RPMI7951 (cell line): ENCODE measurements at places on chromosomes 1 and 21. TPM values are rescaled to one million over a fixed set of nuclear protein-coding genes. Genes with fewer than 3 reads are reported as not detected.

RNF207 gene
- 4.9 and 5.0 TPM in 2 replicates for total RNA-seq

DNA sequence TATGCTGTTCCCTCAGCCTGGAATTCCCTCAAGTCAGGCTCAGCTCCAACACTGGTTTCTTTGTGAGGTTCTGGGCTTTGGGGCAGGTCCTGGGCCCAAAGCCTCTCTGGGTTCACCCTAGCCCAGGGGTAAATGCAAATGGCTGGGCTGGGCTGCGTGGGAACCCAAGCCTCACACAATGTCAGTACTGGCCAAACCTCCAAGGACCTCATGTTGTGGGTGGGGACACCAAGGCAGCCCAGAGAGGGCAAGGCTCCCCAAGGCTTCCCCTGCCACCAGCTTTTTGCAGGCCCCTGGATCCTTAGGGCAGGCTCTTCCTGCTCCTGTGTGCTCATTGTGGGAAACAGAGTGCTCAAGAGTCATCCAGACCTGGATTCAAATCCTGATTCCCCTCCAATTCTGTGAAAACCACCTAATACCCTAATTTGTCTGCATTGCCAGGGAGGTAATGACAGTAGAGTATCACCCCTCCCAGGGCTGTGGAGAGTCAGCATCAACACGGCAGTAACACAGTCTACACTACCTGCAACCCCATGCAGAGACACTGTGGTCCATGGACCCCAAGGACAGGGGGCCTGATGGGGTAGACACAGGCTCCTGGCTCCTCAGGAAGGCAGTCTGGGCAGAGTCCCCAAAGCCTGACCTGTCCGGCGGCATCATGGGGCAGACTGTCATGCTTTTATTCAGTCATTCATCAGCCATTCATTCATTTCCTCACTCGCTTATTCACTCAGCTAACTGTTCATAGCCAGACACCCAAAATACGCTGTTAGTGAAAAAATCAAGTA lies 85.7 kb downstream of the DMRTB1 start:
- no peak for DNase-seq

DNA sequence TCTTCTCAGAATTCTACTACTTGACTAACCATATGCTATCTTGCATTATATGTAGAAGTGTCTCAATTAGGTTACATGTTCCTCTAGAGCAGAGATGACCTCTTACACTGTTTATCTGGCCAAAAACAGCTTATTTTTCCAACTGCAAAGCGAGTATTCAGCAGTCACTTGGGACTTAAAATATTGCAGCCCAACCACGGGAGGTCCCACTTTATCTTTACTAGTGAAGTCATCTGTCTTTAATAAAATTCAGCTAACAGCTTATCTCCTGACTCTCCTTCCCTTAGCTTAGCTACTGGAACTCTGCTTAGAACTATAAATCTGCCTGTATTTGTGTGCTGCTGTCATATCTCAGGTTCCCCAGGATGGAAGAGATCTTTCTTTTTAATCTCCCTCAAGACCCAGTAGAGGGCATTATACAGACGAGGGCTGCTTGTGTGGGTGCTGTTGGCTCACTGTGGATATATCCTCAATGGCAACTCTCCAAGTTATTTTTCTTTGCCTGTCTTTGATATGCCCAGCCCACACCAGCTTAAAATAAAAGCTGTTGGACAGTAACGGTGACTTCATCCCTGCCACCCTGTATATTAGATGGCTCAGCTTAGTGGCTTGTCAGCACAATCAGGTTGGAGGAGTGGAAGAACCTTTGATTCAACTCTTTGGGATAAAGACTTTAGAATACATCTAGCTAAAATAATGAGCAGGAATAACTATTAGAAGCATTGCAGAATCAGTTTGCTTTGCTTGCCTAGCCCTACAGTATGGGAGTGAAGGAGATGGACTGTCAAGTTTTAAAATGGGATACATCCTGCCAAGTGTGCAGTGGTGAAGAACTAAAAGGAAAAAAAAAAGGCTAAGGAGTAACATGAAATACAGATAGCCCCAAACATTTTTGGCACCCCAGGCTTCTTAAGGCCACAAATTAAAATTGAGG lies 9.6 kb downstream of the ENSA start:
- DNase-seq: peak; percentile 77

DNA sequence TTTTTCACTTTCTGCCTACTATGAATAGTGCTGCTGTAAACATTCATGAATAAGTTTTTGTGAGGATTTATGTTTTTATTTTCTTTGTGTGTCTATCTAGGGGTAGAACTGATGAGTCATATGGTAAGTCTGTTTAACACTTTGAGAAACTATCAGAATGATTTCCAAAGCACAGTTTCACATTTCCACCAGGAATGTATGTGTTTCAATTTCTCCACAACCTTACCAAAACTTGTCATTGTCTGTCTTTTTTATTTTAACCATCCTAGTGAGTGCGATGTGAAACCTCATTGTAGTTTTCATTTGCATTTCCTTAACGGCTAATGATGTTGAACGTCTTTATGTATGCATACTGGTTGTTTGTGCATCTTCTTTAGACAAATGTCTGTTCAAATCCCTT lies 23.5 kb downstream of the RNASEL start:
- DNase-seq: no peak

GRCh38 chr21:36169470-36170128 lies 13.0 kb downstream of the DOP1B start:
- DNase-seq: no peak

DNA sequence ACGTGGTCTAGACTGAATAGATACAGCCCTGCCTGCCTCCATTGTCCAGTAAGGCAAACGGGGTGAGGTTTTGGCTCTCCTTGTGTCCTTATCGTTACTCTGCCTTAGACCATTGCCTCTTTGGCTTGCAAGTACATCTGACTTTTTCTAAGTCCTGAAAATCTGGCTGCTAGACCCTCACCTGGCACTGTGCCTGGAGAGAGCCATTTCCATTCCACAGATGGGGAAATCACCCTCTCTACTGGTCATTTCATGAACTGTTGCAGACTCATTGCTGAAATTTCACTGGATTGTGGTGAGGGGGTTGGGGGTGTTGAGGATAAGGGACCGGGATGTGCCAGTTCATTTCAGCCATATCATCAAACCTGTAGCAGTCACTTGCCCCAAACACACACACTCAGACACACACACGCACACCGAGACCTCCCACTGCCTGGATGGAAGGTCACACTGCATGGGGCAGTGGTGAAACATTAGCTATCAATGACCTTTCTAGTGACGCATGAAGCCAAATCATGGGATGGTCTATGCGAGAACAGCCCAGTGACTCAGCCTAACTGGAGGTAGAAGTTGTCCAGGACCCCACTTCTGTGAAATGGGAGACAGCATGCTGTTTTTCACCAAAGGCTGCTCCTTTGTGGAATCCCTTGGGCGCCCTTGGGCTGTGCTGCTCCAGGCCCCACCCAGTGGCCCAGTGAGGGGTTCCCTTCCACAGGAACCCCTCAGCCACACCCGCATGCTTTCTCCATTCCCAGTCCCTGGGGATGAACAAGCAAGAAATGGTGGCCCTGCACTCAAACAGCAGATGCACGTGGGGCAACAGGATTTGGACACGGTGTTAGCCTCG lies 34.9 kb upstream of the VASH2 start:
- no peak for DNase-seq

DNA sequence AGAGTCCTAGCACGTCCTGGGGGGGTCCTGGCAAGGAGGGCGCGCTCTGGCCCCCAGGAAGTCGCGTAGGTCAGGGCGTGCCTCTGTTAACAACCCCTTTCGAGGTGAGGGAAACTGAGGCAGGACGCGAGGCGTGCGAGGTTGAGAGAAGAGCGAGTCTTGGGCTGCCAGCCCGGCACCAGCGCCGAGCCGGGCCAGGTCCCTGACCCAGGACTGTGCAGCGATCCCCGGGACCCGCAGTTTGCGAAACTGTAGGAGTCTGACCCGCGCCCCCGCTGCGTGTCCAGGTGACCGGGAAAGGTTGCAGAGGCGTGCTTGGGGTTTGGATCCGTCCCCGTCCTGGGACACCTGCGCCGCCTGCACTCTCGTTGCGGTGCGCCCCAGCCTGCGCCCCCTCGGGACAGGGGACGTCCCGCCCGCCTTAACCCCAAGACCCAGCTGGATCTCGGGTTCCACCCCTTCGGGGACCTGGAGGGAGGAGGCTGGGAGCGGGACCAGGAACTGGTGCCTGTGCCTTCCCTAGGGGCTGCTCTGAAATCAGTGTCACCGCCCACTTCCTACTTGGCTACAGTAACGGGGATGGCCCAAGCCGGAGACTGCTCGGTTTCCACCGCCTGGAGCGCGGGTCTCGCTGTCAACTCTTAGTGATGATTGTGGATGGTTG lies 493 bp downstream of the DISC1 start:
- peak; percentile 72 for DNase-seq

VAV3 gene
- total RNA-seq: 0.84 and 1.7 TPM in 2 replicates

DNA sequence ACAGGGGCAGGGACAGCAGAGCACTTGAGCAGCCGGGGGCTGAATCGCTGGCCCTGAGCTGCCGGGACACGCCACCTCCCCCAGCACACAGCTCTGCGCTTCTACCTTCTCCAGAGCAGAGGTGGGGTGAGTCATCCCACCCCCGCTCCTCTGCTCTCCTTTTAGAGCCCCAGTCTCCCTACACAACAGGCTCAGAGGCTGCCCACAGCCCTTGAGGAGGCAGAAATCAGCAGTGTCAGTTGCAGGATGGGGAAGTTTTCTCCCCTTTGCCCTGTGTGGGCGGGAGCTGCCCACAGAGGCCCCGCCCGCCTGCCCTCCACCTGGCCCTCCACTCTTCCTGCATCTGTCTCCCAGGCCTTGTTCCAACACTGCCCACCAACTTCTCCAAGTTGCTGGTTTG lies 94.6 kb downstream of the STUM start:
- DNase-seq: no peak

DNA sequence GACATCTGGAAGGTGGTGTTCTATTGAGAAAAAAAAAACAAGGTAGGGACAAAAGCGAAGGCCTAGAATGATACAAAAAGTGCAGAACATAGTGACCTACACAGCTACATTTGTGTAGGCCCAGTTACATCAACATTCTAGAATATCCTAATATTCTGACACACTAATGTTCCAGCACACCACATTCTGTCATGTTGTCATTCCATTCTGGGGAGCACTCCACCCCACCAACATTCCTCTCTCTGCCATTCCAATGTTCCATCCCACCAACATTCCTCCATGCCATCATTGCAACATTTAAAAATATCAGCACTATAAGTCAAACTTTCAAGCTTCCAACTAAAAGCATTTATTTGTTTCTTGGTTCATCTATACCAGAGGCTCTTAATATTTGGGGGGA lies 28.5 kb downstream of the COA7 start:
- DNase-seq: no peak

GRCh38 chr1:242004751-242005495 lies 6.0 kb upstream of the MAP1LC3C start:
- peak; percentile 29 for DNase-seq

DNA sequence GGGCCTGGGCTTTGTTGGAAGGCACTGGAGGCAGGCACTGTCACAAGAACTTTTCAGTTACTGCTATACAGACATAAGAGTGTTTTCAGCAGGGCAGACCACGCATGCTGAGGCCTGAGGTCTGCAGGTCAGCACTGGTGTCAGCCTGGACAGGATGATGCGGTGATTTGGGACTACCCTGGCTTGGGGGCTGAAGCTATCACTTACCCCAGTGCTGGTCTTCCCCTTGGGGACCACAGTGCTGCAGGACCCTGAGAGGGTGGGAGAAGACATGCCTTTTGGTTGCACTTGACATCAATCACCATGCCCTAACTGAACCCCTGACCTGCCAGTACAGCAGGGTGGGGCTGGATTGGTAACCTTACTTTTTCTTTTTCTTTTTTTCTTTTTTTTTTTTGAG lies 9.2 kb downstream of the DMRTB1 start:
- no peak for DNase-seq

XCL2 gene
- total RNA-seq: not detected in 2 replicates

BMP8B gene
- total RNA-seq: 2.4 TPM in 2 replicates

DNA sequence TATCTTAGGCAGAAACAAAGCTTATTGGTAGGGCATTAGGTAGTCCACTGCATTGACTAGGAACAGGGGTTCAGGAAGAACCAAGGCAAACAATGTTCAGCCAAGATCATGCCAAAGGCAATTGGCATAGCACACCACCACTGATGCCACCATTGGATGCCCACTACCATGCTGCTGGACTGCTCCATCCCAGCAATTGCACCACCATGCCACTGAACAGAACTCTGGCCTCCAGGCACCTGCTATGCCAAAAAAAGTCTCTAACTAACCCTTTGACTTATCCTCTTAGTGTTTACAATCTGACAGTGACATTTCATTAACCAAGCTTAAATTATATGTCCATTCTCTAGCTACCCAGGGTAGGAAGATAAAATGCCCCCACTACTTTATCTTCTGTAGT lies 509.6 kb upstream of the CAMK1G start:
- no peak for DNase-seq

DNA sequence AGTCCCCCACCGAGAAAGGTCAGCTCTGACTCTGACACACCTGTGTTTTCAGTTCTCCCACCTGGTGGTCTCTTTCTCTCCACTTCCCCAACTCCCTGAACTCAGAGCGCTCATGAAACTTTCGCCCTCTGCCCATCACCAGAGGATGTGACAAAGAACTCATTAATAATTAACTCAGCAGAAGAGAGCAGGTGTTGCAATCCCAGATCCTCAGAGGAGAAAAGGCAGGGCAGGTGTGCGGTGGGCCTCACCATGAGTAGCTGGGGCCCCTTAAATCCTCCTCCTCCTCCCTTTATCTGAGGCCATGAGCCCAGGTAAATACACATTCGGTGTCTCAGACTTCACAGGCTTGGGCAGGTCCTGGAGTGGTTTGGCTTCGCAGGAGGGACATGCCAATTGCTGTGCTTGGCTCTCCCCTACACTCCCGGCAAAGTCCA lies 1.7 kb upstream of the LAMB3 start:
- DNase-seq: no peak

DNA sequence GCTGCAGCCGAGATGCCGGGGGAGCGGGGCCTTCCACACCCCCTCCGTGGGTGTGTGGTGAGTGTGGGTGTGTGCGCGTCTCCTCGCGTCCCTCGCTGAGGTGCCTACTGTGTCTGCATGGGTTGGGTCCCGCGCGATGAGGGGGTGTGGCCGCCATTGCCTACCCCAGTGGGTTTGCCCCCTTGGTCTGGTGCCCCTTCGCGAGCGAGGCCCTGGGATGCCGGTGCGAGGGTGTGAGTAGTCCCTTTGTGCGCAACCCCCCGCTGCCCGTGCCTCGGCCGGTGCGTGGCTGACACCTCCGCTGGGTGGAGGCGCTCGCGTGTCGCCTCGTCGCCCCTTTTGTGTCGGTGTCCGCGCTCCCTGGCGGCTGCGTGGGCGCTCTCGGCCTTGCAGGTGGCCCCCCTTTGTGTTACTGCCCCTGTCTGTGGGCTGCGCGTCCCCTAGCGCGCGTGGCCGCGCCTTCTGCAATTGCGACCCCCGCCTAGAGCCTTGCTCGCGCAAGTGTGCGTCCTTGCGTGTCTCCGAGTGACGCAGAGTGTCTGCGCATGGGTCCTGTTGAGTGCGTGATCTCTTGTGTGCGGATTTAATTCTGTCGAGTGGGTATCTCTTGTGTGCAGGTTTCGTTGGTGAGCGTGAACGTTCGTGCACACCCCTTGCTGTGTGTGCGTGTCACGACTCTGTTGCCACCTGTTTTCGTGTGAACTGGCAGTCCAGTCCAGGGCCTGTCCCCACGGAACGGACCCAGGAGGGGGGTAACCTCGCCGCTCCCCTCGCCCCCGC lies 553 bp downstream of the TTC3 start:
- DNase-seq: peak; percentile 43
